ENCODE measurements at places on chromosomes 11 and 22.

DNA sequence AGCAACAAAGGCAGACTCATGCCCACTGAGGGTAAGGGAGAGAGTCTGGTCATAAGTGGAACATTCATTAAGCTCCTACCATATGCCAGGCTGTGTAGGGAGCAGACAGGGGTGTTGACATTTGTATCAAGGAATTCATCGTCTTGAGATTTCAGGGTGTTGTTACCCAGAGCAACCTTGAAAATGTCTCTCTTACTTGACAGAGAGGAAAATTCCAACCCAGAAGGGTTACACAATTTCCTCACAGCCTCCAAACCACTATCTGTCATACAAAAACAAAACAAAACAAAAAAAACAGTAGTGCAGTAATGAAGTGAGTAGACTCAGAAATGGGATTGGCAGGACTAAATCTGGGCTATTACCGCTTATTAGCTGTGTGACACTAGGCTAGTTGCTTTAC, 113.2 kb downstream of the MIAT start:
- no peak for DNase-seq

GRCh38 chr22:46907241-46908215, 145.1 kb downstream of the TBC1D22A start:
- DNase-seq = no peak

DNA sequence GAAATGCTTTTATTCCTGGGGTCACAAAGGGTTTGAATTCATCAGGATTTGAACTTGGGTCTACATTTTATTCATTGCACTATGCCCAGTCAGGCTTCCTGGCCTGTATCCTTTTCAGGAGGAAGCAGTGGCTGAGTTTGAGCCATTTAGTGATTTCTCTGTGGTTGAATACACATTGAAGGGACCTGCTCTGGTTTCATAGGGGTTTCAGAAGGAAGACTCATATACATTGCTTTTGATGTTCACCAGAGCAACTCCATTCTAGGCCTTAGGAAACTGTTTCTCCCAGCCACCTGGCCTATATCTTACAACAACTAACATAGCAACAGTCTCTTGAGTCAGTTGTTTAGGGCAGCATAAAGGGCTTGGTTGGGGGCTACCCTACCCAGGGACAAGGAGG, 165.7 kb downstream of the INSC start:
- no peak for DNase-seq

DNA sequence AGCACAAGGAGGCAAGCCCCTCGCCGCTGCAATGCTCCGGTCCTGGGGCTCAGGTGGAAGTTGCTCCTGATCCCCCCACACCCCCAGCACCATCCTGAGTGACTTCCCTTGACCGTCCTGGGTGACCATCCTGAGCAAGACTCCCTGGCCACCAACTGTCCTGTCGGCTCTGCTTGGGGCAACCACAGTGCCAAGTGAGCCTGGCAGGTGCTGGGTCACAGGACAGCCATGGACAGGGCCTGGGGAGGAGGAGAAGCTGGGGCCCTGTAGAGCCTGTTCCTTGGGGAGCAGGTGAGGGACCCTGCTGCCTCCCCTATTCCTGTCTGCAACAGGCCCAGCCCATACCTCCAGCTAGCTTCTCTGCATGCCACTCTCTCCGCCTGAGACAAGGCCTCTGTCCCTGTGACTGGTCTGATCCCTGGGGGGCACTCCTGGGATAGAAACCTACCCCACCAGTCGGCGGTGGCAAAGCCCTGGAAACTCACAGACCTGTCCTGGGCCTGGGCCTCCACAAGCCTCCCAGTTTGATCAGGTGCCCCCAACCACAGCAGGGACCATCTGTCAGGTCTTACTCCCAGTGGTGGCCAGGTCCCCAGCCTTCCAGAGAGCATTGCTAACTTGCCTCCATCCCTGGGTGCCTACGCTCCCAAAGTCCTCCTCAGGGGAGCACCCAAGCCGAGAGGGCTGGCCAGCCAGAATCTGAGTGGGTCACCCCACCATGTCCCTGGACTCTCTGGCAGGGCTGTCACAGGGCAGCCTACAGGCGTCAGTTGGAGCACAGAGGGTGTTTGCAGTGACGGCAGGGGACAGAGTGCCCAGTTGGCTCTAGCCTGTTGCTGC, 68.7 kb upstream of the WNT7B start:
- no peak for DNase-seq

Measured in activated CD4-positive, alpha-beta T cell treated with anti-CD3 and anti-CD28 coated beads, Interleukin-2, amount 50 U/mL, for 48 hours (primary cell).